M059J (cell line): ENCODE measurements at places on chromosomes 3 and 15. TPM values are rescaled to one million over a fixed set of nuclear protein-coding genes. Genes with fewer than 3 reads are reported as not detected.

LRRC3B gene
- total RNA-seq: not detected in 2 replicates

CCK gene
- total RNA-seq: not detected in 2 replicates

AGTR1 gene
- total RNA-seq: 0.39 TPM in 1 of 2 replicates, not detected in the other

SNUPN gene
- 26.6 and 32.1 TPM in 2 replicates for total RNA-seq

SAXO2 gene
- 0.42 TPM in 1 of 2 replicates, not detected in the other for total RNA-seq

TGM5 gene
- total RNA-seq: not detected in 2 replicates

PLSCR5 gene
- total RNA-seq: not detected in 2 replicates

ATOSA gene
- total RNA-seq: 11.3 and 13.2 TPM in 2 replicates

MYZAP gene
- total RNA-seq: 7.9 and 8.2 TPM in 2 replicates

TEX55 gene
- not detected in 2 replicates for total RNA-seq

MUC4 gene
- total RNA-seq: 0.02 and 0.05 TPM in 2 replicates

CHL1 gene
- total RNA-seq: not detected in 2 replicates

DLL4 gene
- total RNA-seq: 0.10 TPM in 1 of 2 replicates, not detected in the other

SCN10A gene
- total RNA-seq: not detected in 2 replicates

MESP2 gene
- total RNA-seq: 0.15 and 0.62 TPM in 2 replicates

GUCA1C gene
- 0.39 TPM in 1 of 2 replicates, not detected in the other for total RNA-seq

SGO1 gene
- 21.0 and 21.1 TPM in 2 replicates for total RNA-seq
